ENCODE measurements at places on chromosomes 1 and 21.

DNA sequence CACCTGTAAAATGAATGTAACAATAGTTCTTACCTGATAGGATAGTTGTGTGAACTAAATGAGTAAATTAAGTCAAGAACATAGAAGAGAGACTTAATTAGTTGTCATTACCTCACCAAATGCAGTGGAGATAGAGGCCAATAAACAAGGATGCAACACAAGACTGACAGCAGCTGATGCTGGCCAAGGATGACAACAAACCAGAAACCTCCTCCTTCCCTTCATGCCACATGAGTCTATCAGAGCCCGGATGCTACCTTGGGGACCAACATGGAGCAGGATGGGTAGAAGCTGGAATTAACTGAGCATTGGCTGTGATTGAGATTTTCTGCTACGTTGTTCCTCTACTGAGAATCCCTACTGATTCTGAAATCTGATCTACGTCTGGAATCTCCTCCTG, 30.3 kb upstream of the USP1 start:
- H3K36me3 ChIP-seq: no peaks in the 10 kb centered on the region
- H3K27ac ChIP-seq: no peak overlapping the region
- no peaks in the 10 kb centered on the region for H3K4me1 ChIP-seq
- DNase-seq: no peak
- H3K4me3 ChIP-seq: no peak overlapping the region
- H3K27me3 ChIP-seq: no peaks in the 10 kb centered on the region

DNA sequence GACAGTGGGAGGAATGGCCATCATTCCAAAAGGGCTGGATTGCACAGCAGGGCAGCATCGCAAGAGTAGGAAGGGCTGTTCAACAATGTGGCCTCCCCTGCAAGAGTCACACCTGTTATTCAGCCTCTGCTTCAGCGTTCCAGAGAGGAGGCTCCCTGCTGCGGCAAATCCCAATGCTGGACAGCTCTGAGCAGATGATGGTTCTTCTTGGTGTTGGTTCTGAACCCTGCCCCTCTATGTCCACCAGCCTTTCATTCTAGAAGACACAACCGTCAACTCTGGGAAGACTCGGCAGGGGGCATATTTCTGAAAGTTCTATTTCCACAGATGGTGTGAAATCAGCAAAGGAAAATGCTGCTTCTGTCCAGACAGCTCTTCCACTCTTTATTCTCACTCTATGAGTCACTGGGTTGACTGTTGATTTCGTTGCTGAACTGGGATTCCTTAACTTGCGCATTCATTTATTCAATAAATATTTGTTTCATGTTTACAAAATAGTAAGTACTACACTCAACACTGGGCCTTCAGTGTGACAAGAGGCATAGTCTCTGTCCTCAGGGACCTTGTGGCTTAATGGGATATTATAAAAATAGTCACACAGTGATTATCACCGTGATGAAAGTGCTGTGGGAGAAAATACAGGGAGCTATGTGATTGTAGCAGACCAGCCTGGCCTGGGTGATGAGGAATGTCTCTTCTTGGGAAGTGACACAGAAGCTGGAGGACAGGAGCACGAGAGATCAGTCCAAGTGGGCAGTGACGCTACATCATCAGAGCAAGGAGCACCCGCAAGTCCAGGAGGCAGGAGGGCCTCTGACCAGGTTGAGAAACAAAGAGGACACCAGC, 260.3 kb downstream of the SIPA1L2 start:
- H3K4me3 ChIP-seq: no peak overlapping the region
- H3K27me3 ChIP-seq: no peaks in the 10 kb centered on the region
- H3K27ac ChIP-seq: no peak overlapping the region

DNA sequence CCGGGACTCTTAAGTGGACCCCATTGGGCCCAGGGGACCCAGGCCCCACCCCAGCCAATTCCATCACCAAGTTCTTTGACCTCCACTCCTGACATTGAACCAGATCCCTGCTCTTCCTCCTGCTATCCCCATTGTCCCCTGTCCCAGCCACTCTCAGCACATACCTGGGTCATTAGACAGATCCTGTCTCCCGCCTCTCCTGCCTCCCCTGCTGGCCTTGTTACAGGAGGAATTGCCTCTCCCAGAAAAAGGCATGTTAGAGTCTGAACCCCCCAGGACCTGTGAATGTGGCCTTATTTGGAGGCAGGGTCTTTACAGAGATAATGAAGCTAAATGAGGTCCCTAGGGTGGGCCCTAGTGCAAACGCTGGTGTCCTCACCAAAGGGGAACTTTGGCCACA, 301.9 kb downstream of the NPHP4 start:
- no peak overlapping the region for H3K27ac ChIP-seq
- DNase-seq: no peak
- H3K4me1 ChIP-seq: no peaks in the 10 kb centered on the region

DNA sequence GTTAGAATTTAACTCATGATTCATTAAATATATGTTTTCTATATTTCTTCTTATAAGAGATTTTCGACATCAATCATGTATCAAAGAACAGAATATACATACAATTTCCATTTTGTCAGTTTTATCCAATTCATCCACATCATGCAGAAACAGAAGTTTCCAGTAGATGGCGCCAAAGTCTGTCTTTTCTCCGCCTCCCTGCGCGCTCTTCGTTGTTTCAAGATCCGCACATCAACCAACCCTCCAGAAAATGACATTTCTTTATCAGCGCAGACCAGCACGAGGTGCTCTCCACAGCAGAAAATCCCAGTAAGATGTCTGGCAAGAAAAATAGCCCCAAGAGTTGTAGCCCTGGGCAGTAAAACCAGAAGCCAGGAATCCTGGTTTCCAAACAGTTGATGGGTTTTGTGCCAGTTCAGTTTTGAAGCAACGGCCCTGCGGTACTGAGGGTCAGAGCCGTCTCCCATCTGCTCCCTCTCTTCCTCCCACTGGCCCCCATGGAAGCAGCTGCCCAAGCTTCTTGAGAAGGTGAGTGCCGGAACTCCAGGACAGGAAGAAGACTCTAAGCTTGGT, 38.6 kb upstream of the GPR137B start:
- no peaks in the 10 kb centered on the region for H3K36me3 ChIP-seq
- DNase-seq: peak; percentile 80
- H3K4me3 ChIP-seq: no peak overlapping the region
- no peaks in the 10 kb centered on the region for H3K27me3 ChIP-seq
- H3K27ac ChIP-seq: no peak overlapping the region

DNA sequence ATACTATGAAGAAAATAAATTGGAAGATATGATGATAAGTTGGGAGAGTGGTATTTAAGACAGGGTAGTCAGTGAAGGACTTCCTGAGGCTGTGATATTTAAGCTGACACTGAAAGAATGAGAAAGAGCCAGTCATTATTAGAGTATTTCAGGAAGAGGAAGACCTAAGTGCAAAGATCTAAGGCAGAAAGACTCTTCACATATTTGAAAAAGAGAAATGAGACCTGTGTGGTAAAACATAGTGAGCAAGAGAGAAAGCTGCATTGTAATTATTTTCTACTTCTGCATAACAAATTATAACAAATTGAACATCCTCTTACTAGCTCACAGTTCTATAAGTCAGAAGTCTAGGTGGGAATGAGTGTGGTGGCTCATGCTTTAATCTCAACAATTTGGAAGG, 34.6 kb upstream of the DOCK7 start:
- no peak overlapping the region for H3K27ac ChIP-seq
- peaks cover 6% of the 10 kb centered on the region for H3K4me1 ChIP-seq
- DNase-seq: no peak
- no peak overlapping the region for H3K4me3 ChIP-seq
- H3K27me3 ChIP-seq: peaks cover 2% of the 10 kb centered on the region

GRCh38 chr1:155989242-155990004, 11.1 kb upstream of the ARHGEF2 start:
- H3K36me3 ChIP-seq: no peaks in the 10 kb centered on the region
- peaks cover 4% of the 10 kb centered on the region for H3K4me1 ChIP-seq
- no peak overlapping the region for H3K27ac ChIP-seq
- peak; percentile 87 for DNase-seq

DNA sequence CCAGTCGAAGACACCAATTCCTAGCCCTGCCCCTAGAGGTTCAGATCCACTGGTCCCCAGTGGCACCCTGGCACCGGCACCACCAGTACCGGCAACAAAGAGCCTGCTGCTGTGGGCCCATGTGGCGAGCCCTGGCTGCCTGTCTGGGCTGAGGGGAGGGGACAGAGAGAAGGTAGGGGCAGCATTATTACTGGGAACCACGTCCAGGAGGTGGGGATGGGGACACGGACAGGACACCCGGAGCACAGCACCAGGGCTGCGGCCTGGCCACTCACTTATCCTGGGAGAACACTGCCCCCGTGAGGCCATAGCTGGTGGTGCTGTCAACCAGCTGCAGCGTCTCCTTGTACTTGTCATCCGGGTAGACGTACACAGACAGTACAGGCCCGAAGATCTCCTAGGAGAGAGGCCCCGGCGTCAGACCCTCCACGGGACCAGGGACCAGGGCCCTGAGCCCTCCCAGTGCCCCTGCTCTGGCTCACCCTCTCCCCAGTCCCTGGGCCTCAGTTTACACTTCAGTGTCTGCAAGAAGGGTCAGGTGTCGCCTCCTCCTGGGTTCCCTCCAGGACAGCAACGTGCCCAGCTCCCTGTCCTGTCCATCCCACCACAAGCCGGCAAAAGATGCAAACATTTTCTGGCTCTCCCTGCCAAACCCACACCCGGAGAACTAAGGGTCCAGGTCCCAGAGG, 15.8 kb upstream of the TAS1R2 start:
- no peaks in the 10 kb centered on the region for H3K4me1 ChIP-seq
- H3K27me3 ChIP-seq: no peaks in the 10 kb centered on the region
- H3K27ac ChIP-seq: no peak overlapping the region
- no peak overlapping the region for H3K4me3 ChIP-seq

DNA sequence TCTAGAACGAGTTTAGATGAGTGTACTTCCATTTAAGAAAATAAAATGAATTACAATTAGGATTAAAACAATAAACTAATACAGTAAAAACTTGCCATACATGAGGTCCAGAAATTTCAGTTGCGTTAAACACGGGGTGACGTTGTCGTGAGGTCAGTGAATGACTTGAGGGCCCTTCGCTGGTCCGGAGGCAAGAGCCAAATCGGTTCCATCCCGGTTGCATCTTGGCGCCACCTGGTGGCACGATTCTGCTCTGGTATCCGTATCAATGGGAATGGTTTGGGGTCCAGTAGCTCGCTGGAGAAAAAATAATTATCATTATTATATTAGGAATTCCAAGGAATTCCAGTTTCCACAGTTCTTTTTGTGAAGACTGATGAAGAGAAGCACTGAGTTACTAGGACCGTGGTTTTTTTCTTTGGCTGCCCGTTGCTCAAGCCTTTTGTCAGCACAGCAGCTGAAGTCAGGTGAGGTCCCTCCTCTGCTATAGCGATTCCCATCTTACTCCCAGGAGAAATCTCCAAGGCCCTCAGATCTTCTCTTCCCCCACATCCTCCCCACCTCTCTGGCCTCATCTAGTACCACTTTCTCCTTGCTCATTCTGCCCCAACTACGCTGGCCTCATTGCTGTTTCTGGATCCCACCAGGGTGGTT, 161.4 kb downstream of the SLC35F3 start:
- H3K4me3 ChIP-seq: no peak overlapping the region
- no peaks in the 10 kb centered on the region for H3K4me1 ChIP-seq
- H3K27me3 ChIP-seq: peaks cover 5% of the 10 kb centered on the region
- DNase-seq: peak; percentile 83
- no peak overlapping the region for H3K27ac ChIP-seq

DNA sequence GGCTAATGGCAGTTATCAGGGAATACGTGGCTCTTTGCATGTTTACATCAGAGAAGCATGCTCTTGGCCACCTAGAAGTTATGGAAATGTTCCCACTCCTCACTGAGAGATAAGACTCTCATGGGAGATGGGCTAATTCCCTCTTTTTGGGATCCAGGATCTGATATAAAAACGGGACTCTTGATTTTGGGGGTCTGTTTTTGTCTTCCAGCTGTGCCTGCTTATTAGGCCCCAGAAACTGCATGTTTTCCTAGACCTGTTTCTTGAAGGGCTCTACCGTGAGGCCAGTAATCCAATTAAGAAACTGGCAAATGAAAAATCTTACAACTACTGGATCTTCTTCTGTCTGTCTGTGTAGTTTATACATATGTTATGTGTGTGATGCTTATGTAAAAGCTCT, 47.0 kb upstream of the PTCH2 start:
- no peak overlapping the region for H3K27ac ChIP-seq
- H3K4me1 ChIP-seq: no peaks in the 10 kb centered on the region
- peaks cover 65% of the 10 kb centered on the region for H3K36me3 ChIP-seq
- H3K27me3 ChIP-seq: no peaks in the 10 kb centered on the region
- no peak overlapping the region for H3K4me3 ChIP-seq

- no peaks in the 10 kb centered on the region for H3K27me3 ChIP-seq
- peaks cover 10% of the 10 kb centered on the region for H3K4me1 ChIP-seq
- H3K36me3 ChIP-seq: peaks cover 48% of the 10 kb centered on the region
- no peak overlapping the region for H3K27ac ChIP-seq
These were observed 34.7 kb downstream of the EPRS1 start for GRCh38 chr1:220011620-220012019.

- no peak for DNase-seq
- no peak overlapping the region for H3K4me3 ChIP-seq
- no peaks in the 10 kb centered on the region for H3K36me3 ChIP-seq
- no peaks in the 10 kb centered on the region for H3K27me3 ChIP-seq
- H3K4me1 ChIP-seq: no peaks in the 10 kb centered on the region
- no peak overlapping the region for H3K27ac ChIP-seq
These were observed 55.5 kb downstream of the TOR1AIP2 start for GRCh38 chr1:179822065-179822464.

GRCh38 chr1:37034121-37035013, at the start of gene GRIK3:
GRIK3 (minus strand) TSS chr1:37034515; CDS start chr1:37034108, 407 bp downstream.
- H3K4me1 ChIP-seq: peaks cover 8% of the 10 kb centered on the region
- H3K4me3 ChIP-seq: no peak within 1 kb of the TSS
- no peak for DNase-seq
- no peaks in the 10 kb centered on the region for H3K36me3 ChIP-seq
- no peak within 1 kb of the TSS for H3K27ac ChIP-seq

DNA sequence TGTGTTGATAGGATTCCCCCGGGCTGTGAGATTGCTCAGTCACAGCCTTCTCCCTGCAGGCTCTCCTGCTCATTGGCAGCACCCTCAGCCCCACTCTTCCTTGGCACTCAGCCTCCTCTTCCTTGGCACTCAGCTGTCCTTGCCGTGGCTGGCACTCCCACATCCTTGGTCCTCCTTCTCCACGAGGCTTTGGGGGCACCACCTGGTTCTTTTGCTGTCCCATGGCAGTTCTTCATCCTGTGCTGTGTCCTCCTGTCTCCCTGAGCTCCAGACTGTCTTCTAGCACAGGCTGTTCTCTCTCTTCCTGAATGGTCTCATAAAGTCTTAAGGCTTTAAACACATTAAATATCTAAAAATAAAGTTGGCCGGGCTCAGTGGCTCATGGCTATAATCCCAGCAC, 27.0 kb downstream of the PKNOX1 start:
- H3K27me3 ChIP-seq: no peaks in the 10 kb centered on the region
- DNase-seq: no peak
- H3K4me1 ChIP-seq: no peaks in the 10 kb centered on the region
- no peak overlapping the region for H3K27ac ChIP-seq
- H3K4me3 ChIP-seq: no peak overlapping the region

All from activated naive CD4-positive, alpha-beta T cell treated with anti-CD3 and anti-CD28 coated beads for 36 hours (primary cell).